Sigmoid colon (tissue), 7 donors: ENCODE measurements at places on chromosomes 12 and 14. TPM values are rescaled to one million over a fixed set of nuclear protein-coding genes. Genes with fewer than 3 reads are reported as not detected.
A peak's percentile ranks its signal among the peaks of the same experiment; 100 is the strongest.

- no peak for DNase-seq
Observed at GRCh38 chr12:48750769-48751356, 34.4 kb upstream of the CCNT1 start.

DNA sequence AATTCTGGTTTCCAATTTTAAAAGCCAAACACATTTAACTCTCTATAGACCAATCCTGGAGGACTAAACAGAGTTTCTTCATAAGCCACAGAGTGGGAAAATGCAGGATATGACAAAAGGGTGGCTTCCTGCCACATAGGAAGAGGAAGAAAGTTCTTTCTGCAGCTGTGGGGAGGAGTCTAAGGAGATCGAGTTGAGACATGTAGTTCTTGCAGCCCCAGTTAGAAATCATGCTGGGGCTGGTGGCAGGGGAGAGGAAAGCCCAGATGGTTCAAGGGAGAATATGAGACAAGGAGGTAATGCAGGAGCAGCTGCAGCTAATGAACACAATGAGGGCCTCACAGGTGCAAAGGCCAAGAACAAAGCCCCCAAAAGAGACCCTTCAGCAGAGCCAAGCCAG, 85.0 kb upstream of the ARID2 start:
- no peak for DNase-seq

DNA sequence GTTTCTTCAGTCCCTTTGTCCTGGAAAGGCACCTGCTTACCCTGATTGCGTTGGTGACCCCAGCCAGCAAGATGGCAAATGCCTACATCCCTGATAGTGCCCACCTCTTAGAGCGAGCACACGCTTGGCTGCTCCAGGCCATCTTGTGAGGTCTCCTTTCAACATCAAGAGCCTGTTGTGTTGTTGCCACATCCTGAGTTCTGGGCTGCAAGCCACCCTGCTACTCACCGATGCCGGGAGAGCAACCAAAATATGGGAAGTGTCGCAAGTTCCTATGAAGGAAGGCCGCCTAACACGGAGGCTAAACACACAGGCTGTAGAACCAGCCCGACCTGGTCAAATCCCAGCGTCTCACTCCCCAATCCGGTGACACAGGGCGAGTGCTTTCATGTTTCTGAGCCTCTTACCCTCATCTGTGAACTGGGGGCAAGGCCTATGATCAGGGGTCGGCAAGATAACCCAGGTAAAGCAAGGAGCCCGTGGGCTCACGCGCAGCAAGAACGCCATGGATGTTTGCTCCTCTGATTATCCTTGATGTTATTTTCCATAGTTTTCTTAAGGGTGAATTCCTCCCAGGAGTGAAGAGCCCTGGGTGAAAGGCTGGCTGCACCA, 98.4 kb downstream of the LGMN start:
- DNase-seq, result peak; percentile 95

GRCh38 chr14:75987201-75987970, 1.8 kb downstream of the IFT43 start:
- no peak for DNase-seq

GRCh38 chr12:54383041-54383609, 1.4 kb downstream of the ZNF385A start:
- no peak for DNase-seq

- DNase-seq, result no peak
Observed at GRCh38 chr14:100629098-100629497, 41.9 kb upstream of the BEGAIN start.

GRCh38 chr12:12683725-12684124, 12.3 kb downstream of the GPR19 start:
- DNase-seq, result no peak

The SELPLG gene
- 8.6 TPM for total RNA-seq

The DAO gene
- not detected for total RNA-seq

The LMNTD1 gene
- not detected for total RNA-seq
